ENCODE measurements at places on chromosomes 13 and 19.

GRCh38 chr19:57566396-57567265 lies 7.0 kb upstream of the ZNF550 start:
- no peak for DNase-seq

DNA sequence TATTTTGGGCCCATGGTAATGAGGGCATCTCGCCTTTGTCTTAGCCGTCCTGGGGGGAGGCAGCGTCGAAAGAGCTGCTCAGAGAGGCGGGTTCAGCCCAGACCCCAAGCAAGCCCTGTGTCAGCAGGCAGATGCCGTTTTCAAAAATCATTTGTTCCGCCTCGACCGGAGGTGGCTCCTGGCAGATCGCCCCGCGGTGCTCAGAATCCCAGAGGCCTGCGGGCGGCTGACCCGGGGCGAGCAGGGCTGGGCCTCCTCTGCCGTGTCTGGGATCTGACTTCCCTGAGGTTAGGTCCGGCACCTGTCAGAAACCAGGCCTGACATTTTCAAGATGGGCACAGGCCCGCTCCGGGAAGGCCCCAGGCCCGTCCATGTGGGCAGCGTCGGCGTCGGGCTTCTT lies 36.1 kb downstream of the CRTC1 start:
- no peak for DNase-seq

DNA sequence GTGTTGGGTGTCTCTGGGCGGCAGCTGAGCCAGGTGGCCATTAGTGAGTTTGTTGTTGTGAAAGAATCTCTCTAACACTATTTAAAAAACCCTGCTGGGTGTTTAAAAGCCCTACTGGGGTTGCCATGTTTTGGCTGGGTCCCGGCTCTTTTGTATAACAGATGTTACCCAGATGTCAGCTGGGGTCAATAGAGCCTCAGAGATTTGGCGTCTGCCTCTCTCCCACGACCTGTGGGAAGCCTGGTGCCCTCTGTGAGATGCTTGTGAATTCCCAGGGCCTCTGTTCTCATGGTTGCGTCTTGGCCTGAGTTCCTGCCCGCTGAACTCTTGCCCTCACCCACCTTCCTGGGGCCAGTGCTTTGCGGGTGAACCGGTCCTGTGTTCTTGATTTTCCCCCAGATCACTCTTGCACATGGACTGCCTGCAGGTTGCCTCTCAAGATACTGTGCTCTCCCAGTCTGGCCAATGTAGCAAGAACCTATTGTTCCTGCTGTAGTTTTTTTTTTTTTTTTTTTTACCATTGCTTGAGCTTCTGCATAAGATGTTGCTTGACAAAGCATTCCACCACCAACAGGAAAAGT lies 9.5 kb downstream of the NFILZ start:
- no peak for DNase-seq

DNA sequence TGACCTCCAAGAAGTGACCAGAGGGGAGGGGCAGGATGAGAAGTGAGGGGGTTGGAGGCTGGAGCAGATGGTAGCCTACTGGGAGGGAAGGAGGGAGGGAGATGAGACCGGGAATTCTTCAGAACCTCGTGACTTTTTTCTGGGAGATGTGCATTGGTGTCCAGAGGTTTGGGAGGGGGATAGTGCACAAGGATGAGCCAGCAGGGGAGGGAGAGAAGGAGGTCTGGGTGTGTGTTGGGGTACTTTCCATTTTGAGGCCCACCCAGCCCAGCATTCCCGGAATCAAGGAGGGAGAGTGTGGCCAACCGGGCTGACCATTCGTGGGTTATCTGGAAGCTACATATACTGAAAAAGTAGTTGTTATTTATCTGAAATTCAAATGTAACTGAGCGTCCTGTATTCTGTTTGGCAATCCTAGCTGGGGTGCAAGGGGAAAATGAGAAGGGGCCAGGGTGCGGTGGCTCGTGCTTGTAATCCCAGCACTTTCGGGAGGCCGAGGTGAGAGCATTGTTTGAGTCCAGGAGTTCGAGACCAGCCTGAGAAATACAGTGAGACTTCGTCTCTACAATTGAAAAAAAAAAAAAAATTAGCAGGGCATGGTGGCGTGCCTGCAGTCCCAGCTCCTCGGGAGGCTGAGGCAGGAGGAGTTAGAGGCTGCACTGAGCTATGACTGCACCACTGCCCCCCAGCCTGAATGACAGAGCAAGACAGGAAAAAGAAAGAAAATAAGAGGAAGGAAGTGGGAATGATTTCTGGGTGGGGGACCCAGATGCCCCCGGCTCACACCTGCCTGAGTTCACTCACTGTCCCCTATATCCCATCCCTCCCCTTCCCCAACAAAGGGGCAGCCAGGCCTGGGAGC lies 4.4 kb upstream of the C3 start:
- DNase-seq, result no peak

- DNase-seq, result no peak
Observed at GRCh38 chr19:46648961-46649960, 11.7 kb downstream of the DACT3 start.

- no peak for DNase-seq
Observed at GRCh38 chr13:20190481-20191310, 2.0 kb downstream of the GJB2 start.

GRCh38 chr19:47673426-47673825 lies 39.8 kb upstream of the EHD2 start:
- no peak for DNase-seq

GRCh38 chr13:50438351-50438750 lies 405.1 kb downstream of the DLEU7 start:
- DNase-seq, result no peak

DNA sequence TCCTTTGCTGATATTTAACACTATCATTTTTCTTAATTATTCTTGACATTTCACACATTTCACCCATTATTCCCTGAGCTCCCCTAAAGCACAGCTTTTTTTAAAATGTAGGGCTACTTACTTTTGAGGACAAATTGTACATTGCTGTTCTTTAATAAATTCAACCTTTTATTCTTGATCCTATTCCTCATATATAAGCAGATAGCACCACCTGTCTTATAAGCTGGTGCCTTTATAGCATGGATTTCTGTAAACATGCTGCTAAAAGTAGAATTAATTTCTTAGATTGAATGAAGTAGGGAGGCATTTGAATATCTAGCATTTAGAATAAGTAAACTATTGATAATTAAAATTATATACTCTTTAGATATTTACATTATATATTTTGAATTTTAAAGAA lies 603.4 kb upstream of the PCDH9 start:
- no peak for DNase-seq

DNA sequence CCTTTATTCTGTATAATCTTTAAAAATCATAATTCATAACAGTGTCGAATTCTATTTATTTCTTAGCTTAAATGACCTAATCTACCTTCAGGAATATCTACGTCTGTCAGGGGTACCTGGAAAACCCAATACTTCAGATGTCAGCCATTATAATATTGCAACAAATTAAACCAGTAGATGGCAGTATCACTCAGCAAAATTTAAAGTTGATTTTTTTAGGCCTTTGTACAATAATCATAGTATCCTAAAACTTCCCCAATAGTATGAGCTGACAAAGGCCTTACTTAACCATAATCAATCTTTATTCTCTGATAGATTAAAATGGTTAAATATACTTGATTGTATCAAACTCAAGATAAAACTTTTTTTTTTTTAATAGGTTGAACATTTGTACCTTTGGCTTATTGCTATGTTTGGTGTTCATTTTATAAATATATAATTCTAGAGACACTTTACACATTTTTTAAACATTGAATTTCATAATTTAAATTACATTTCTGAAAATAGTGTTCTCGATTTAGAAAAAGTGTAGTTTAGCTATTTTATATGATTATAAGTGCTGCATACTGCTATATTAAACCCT lies 830.2 kb upstream of the SPRY2 start:
- no peak for DNase-seq

DNA sequence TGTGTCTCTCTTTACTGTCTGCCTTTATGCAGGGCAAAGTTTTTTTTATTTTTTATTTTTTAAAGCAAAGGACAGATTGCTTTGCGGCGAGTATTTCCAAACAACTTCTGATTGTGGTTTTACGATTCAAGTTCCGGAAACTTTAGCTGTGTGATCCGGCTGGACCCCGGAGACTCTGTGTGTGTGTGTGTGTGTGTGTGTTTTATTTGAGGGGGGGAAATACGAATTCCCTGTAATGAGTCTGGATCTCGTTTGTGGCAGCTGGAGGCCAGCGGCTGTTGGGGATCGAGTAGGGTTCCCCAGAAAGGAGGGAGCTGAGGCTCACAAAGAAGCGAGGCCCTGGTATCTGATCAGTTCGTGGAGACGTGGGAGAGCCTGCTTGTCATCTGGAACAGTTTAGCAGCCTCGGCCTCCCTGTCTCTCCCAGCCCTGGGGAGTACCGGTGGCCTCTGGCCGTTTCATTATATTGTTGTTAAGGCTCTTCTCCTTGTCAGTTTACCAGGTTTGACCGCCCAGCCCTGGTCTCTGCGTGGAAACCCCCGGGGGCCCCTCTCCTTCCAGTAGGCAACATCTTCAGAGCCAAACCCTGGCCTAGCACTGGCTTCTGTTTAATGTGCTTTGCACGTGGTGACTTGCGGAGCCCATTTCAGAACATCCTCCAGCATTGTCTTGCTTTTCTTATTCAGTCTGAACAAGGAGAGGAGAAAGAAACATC lies 1.3 kb downstream of the FARP1 start:
- no peak for DNase-seq

DNA sequence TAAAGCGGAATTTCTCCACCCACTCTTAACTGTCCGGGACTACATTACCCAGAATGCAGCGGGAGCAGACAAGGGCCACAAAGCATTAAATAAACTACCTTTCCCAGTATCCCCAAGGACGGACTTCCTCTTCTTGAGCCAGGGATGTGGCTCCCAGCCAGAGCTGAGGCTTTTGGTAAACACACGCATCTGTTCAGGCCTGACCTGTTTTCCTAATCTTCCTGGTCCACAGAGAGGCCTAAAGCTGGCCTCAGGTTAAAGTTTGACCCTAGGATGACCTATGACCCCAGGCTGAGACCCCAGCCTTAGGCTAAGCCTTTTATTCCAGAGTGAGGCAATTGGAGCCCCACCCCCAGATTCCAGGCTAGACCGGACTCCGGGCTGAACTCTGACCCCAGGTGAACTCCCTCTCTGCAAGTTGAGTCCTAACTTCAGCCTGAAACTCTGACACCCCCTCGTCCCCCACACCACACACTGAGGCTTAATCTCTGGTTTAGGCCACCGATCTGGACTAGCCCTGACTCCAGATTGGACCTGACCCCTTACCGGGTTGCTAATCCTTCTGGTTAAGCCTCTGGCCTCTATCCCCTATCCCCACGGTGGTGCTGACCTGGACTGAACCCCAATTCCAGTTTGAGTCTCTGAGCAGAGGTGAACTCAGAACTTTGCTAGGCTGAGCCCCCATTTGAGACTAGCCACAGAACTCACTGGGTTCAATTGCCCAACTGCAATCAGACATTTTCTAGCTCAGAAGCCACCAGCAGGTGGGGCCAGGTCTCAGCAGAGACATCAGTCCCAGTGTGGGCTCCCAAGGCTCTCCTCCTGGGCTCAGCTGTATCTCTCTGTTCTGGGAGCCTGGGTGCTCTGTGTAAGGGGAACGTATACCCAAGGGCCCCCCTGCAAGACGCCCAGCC lies 750 bp upstream of the GPR108 start:
- peak; percentile 69 for DNase-seq

DNA sequence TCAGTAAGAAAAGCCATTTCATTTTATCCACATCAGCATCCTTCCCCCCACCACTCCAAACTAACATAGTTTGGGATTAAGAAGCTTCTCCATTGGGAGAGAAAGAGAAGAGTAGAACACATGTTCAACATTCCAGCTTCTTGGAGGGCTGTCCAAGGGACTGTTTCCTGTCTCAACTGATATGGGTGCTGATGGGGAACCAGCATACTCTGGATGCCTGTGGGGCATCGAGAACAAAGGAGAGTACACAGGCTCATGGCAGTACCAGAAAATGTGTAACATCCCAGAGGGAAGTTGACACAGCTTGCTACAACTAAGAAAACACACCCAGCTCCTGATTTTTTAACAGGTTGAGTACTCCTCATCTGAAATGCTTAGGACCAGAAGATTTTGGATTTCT lies 24.7 kb downstream of the SUCLA2 start:
- DNase-seq, result no peak

- no peak for DNase-seq
Observed at GRCh38 chr13:32032759-32033158, 1.2 kb downstream of the FRY start.

GRCh38 chr19:3606174-3606689 lies 443 bp downstream of the TBXA2R start:
- DNase-seq, result no peak

DNA sequence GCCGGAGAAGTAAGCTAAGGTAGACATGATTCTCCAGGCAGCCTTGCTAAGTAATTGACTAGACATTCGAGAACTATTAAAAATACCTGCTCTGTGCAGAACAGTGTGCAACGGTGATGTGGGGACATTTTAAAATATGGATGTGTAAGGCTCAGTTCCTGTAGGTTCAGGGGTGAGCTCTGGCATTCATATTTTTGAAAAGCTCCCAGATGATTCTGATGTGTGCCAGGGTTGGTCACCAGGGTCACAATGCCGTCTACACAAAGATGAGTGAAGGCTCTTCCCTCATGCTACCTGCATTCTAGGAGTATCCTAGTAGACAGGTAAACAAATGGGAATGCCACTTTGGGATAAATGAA lies 702 bp upstream of the EPSTI1 start:
- no peak for DNase-seq

GRCh38 chr19:18519962-18520847 lies 1.7 kb downstream of the ELL start:
- DNase-seq, result peak; percentile 42

DNA sequence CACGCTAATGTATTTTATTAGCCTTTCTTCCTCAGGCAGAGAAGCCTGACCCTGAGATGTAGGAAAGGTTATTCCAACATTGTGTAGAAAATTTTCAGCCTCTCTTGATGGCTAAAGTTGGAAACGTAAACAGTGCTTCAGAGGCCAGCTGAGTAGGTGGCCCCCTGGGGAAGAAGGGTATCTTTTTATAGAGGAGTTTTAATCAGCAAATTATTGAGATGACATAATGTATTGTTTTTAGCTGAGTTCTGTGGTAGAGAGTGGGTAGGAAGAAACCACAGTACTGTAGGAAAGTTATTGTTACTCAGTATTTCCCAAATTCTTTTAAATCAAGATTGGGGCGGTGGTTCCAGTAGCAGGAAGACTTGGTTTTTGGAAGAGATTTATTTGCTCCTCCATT lies 268.8 kb downstream of the DLEU7 start:
- no peak for DNase-seq

GRCh38 chr19:2494447-2495129 lies 18.7 kb downstream of the GADD45B start:
- no peak for DNase-seq

GRCh38 chr19:17406887-17407196 lies 1.4 kb upstream of the BST2 start:
- DNase-seq, result no peak
